Brain (organoid and tissue), 16 donors: ENCODE measurements at places on chromosomes 6 and 20. TPM values are rescaled to one million over a fixed set of nuclear protein-coding genes. Genes with fewer than 3 reads are reported as not detected.

GUCA1A gene
- 0.20 TPM for polyA plus RNA-seq

ACTL10 gene
- 1.4 TPM for polyA plus RNA-seq

TMEM200A gene
- polyA plus RNA-seq, result 0.42 TPM

BPIFB1 gene
- polyA plus RNA-seq, result not detected

ASIP gene
- polyA plus RNA-seq, result not detected

TUBE1 gene
- polyA plus RNA-seq, result 8.2 TPM

SLC18B1 gene
- 14.5 TPM for polyA plus RNA-seq

DPM1 gene
- polyA plus RNA-seq, result 29.4 TPM

USP49 gene
- polyA plus RNA-seq, result 11.4 TPM

FAM209A gene
- not detected for polyA plus RNA-seq

CDKN1A gene
- polyA plus RNA-seq, result 103 TPM

PCK1 gene
- 0.70 TPM for polyA plus RNA-seq

TRIM15 gene
- polyA plus RNA-seq, result not detected

TFAP2A gene
- polyA plus RNA-seq, result 18.1 TPM

SLC12A5 gene
- polyA plus RNA-seq, result 66.5 TPM

CYP24A1 gene
- polyA plus RNA-seq, result 0.63 TPM

PNPLA1 gene
- polyA plus RNA-seq, result 0.15 TPM

CDSN gene
- not detected for polyA plus RNA-seq

CAP2 gene
- 20.9 TPM for polyA plus RNA-seq

GTF2H4 gene
- 33.0 TPM for polyA plus RNA-seq

SYCP2 gene
- polyA plus RNA-seq, result 0.22 TPM

FGD2 gene
- 0.58 TPM for polyA plus RNA-seq

KIF13A gene
- polyA plus RNA-seq, result 7.1 TPM

CCN6 gene
- not detected for polyA plus RNA-seq

IL20RA gene
- polyA plus RNA-seq, result 2.1 TPM

SLC17A2 gene
- not detected for polyA plus RNA-seq

PRL gene
- not detected for polyA plus RNA-seq
